ENCODE measurements at places on chromosomes 7 and 10. TPM values are rescaled to one million over a fixed set of nuclear protein-coding genes. Genes with fewer than 3 reads are reported as not detected.

- no peak for DNase-seq
Measured at GRCh38 chr10:70078329-70078728, 25.7 kb downstream of the MACROH2A2 start.

GRCh38 chr10:61329854-61330253 lies 123.3 kb downstream of the TMEM26 start:
- no peak for DNase-seq

- no peak for DNase-seq
Measured at GRCh38 chr10:79176949-79177602, 108.3 kb downstream of the ZMIZ1 start.

GRCh38 chr7:12709726-12710502 lies 22.5 kb downstream of the ARL4A start:
- DNase-seq, result no peak

DNA sequence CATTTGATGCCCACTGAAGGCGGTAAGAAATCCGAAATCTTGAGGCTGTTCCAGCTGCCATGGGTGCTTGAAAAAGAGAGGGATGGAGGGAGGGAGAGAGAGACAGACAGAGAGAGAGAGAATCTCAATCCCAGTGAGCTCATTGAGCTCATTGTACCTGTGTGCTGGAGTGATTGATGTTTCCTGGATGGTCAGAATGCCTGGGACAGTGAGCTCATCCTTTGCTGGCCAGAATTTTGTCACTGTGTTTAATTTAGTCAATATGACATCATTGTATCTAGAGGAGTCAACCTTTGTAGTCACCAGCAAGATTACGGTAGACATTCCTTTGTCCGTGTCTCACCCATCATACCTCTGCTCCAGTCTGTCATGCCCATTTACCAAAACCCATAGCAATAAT lies 625.4 kb upstream of the POM121L12 start:
- DNase-seq, result no peak

DNA sequence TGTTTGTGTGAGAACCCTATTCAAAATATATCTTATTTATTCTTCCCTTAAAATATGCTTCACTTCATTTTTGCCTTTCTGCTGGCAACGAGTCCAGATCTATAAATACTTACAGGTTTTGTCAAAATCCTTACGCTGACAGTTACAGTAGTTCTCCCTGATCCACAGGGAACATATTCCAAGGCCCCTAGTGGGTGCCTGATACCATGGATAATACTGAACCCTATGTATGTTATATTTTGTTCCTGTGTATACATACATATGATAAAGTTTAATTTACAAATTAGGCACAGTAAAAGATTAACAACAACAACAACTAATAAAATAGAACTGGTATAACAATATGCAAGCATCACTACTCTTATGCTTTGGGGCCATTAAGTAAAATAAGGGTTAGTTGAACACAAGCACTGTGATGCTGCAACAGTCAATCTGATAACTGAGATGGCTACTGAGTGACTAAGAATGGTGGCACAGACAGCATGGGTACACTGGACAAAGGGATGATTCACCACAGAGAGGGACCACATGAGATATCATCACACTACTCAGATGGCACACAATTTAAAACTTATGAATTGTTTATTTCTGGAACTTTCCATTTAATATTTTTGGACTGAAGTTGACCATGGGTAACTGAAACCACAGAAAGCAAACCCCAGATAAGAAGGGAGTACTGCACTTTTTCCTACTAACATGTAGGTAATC lies 29.4 kb upstream of the PCGF5 start:
- DNase-seq, result no peak

- no peak for DNase-seq
Measured at GRCh38 chr10:119595676-119596515, 868 bp downstream of the TIAL1 start.

- no peak for DNase-seq
Measured at GRCh38 chr10:50293513-50294313, 42.4 kb upstream of the ASAH2 start.

- no peak for DNase-seq
Measured at GRCh38 chr10:13915710-13916109, 328.9 kb downstream of the PRPF18 start.

DNA sequence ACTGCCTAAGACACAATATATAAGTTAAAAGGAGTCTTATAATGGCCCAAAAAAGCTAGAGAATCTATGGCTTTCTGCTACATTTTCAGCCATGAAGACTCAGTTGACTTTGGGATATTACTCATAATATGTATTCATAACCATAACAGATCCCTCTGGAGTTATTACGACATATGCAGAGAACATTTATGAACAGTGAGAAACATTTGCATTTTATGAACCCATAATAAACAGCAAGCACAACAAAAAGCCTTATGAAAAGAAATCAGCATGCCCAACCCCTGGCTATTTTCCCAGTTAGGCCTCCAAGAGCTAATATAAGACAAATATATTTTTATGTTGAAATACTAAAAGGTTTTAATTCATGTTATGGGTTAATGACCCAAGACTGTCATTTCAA lies 52.4 kb downstream of the ARMH3 start:
- no peak for DNase-seq

DNA sequence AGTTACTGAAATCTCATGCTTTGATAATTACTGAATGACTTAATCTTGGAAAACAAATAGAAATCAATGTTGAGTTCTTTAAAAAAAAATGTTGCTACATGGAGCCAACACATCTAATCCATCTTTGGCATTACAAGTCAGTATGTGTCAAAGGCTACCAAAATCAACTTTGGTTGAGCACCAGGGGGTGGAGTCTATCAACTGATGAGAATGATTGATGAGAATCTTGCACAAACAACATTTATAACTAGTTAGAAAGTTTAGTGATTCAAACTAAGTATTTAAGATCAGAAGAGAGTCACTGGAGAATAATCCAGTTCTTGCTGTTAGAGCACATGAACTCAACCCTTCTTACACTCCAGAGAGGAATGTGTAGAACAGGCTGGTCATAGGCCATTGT lies 70.5 kb upstream of the LRRC17 start:
- no peak for DNase-seq

DNA sequence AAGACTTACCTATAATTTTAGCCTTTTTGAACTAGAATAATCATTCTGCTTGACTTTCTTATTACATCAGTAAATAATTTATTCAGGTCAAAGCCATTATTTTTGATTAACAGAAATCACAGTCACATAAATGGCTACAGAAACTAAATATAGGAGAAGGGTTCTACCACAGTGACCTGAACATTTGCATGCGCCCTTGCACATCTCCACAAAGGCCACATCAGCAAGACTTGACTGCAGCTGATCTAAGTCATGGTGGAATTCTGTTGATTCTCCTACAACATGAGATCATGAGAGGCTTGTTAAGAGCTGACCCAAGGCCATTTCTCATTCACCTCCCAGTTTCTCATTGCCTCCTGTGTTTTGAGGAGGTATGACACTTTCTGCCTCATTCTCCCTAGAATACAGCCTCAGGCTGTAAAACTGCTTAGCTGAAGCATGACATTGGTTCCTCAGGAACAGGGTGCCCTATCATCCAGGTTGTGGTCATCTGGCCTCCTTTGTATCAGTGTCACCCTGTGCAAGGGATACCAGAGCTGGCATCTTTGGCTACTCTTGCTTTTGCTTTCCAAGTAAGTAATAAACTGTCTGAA lies 6.7 kb upstream of the IMMP2L start:
- DNase-seq, result no peak

GRCh38 chr7:116984511-116984910 lies 31.2 kb downstream of the ST7 start:
- no peak for DNase-seq

DNA sequence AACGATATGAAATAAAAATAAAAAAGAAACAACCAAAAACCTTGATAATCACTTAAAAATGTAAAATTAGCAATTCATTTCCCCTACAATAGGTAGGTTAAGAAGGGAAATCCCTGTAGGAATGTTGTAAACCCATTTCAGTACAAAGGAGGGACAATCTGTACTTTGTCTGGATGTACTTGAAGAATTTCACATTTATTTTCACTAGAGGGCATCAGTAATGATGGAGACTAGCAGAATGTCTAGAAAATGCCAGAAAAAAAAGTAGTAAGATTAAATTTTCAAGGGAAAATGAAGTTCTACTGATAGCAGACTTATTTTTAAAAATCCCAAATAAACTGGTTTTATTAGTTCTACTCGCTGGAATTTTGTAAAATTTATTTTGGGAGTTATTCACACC lies 209.0 kb upstream of the FZD1 start:
- no peak for DNase-seq

GRCh38 chr7:33457039-33457438 lies 327.7 kb downstream of the BBS9 start:
- DNase-seq, result no peak

DNA sequence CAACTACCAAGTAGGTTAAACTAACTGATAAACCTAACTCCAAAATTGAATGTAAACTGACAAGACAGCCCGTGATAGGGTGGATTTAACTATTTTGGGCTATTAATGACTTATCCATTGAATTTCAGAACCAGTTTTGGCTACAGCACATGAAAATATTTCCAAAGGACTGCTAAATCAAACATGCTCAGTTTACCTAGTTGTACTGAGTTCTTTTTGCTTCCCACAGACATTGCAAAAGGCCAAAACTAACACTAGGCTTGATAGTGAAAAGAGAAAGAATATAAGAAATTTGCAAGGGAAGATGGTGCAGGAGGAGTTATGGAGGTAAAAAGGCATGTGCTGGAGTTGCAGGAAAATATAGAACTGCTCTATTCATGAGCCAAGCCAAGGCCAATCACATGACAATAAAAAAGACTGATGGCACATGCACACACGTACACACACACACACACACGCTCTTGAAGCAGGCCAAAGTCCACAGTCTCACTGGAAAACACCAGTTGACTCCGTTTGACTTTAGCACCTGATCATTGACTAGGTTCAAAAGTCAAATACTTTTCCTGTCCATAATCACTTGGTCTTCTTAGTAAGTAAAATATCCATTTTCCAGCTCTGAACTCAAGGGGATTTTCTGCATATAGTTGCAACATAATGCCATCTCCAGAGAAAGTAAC lies 76.0 kb upstream of the AGBL3 start:
- no peak for DNase-seq

- no peak for DNase-seq
Measured at GRCh38 chr7:151334628-151335027, 7.0 kb upstream of the NUB1 start.

DNA sequence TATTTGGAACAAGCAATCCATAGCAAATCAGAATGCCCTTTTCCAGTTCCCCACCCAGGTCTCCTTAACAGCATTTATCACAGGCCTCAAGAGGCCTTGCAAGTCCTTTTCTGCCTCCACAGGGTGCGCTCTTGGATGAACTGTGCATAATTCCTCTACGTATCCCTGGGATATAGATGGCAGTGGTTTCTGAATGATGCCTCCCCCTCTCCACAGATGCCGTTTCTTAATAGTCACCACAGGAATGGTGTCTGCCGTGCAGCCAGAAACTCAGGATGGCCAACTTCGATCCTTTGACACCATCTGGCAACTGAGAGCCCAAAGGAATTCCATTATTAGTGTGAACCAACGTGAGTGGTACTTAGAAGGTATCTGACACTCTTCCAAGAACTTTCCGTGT lies 43.1 kb downstream of the JAZF1 start:
- DNase-seq, result no peak

- DNase-seq, result no peak
Measured at GRCh38 chr7:21330462-21331178, 97.3 kb upstream of the SP4 start.

- no peak for DNase-seq
Measured at GRCh38 chr7:455110-455928, 64.3 kb downstream of the PDGFA start.

- DNase-seq, result no peak
Measured at GRCh38 chr7:139887992-139888481, 59.0 kb downstream of the TBXAS1 start.

GRCh38 chr7:44750921-44751571 lies 2.4 kb downstream of the ZMIZ2 start:
- DNase-seq, result no peak

GRCh38 chr7:6495597-6496262 lies 48.0 kb upstream of the DAGLB start:
- DNase-seq, result no peak

GRCh38 chr7:80131675-80132435 lies 2.8 kb upstream of the GNAI1 start:
- DNase-seq, result no peak

DNA sequence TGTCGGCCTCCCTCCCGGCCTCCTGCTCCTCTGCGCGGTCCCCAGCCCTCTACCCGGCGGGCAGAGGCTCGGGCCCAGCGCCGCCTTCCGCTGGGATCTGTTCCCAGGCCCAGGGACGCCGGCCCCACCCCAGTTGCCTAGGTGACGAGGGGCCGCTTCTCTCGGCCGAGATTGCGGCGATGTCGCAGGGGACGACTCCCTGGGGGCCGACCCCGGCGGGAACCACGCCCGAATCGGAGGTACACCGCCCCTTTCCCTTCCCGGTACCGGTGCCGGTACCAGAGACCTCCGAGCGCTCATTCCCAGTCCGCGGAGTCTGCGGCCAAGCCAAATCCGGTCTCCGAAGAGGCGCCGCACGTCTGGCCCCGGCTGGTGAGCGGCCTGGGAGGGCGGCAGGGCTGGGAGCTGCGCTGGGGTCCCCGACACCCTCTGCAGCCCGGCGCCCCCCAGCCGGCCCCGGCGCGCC lies at the start of gene CABCOCO1:
CABCOCO1 (plus strand) TSS at position 136 of the 466 bp plus-strand sequence; CDS start at position 180, 44 bp downstream.
- peak; percentile 47 for DNase-seq

GRCh38 chr7:1181640-1182039 lies 21.6 kb upstream of the ZFAND2A start:
- no peak for DNase-seq

GRCh38 chr7:30722187-30722586 lies 29.7 kb upstream of the INMT start:
- no peak for DNase-seq

DNA sequence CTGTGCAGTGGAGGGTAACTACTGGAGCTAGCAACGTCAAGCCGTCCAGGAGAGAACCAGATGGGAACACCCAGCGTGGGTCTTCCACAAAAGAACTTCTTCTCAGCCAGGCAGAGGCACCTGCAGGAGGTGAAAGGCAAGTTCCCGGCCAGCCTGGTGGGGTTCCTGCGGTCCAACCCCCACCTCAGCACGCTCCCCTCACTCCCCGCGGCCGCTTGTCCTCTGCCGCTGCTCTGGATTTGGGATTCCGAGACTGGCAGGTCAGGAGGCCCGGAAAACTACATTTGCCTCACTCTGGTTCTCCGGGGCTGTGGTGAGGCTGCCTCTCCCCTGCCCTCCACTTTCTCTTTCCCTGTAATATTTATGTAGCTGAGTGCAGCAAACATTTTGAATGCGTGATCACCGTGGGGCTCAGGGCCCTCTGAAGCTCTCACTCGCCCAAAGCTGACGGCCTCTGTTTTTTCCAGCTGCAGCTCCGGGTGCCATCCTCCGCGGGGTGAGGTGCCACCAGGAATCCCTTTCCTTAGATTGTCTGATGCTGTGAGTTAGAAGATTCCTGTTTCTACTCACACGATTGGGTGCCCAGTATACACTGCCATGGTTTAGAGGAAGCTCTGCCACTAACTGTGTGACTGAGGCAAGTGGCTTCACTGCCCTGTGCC lies 366.9 kb downstream of the DNAJB6 start:
- DNase-seq, result no peak

- no peak for DNase-seq
Measured at GRCh38 chr7:114944745-114945625, 23.1 kb downstream of the MDFIC start.

The FAM221A gene
- 2.2 TPM for total RNA-seq

The FRAT1 gene
- 1.7 TPM for total RNA-seq

The DENND11 gene
- total RNA-seq, result 23.4 TPM

The GALNT17 gene
- total RNA-seq, result not detected

The SLC26A3 gene
- total RNA-seq, result 0.54 TPM

The ZPBP gene
- total RNA-seq, result not detected

All from HCT116 (cell line).